Astrocyte of the spinal cord (primary cell): ENCODE measurements at places on chromosomes 12 and 14.

DNA sequence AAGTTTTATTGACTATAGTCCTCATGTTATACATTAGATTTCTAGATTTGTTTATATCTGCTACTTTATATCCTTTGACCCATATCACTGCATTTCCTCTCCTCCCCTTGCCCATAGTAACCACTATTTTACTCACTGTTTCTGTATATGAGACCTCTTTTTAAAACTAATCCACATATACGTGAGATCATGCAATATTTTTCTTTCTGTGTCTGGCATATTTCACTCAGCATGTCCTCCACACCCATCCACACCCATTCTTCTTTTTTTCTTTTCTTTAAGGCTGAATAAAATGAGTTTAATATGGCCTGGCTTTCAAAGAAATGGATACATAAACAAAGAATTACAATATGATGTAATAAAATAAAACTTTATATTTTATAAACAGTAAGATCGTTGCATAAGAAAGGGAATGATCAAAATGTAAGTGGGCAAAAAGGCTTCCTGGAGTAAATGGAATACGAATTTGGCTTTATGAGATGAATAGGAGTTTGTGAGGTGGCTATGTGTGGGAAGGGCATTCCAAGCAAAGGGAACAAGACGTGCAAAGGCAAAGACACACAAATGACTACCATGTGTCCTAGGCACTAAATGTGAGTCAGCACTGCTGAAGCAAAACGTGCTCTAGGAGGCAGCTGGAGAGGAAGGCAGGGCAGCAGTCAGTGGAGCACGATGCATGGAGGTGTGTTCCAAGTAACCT, 53.2 kb upstream of the HIF1A start:
- DNase-seq, result no peak

GRCh38 chr12:93831374-93831773, 154.2 kb downstream of the CRADD start:
- no peak for DNase-seq

DNA sequence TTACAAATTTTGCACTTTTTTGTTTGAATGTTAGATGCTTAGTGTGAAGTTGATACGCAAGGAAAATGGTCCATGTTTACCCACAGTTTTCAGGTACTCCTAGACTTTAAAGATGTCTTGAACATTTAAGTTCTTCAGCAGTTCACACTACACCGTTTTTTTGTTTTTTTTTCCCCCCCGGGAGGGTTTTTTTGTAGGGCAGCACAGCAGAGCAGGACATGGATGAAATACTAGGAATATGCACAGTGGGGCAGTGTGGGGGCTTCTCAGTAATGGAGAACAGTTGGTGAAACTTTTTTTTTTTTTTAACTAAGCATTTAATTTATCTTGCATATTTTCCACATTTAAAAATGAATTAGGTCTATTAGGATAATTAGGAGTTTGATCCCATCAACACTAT, 4.9 kb downstream of the RAN start:
- DNase-seq, result no peak

DNA sequence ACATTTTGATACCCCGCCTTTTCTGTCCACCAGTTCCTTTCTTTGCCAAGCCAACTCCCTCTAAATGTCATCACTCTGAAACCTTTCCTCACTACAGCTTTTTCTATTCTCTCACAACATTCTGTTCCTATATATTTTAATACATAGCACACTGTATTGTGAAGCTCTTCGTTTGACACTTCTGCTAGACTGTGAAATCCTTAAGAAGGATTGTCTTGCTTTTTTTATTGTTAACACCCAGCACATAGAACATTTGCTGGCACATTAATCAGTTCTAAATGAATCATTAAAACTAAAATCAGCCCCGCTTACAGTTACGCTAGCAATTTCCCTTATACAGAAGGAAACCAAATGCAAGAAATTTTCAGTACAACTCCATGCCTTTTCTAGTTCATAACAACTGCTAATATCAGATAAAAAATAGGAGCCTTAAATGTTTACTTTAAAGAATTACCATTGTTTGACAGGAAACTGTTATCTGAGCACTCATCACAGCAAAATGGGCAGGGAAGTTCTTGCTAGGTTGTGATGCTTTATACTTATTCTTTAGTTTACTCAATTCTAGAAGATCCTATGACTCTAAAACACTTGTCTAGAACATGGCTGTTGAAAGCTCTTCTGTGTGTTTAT, 93.5 kb downstream of the PPP1R12A start:
- no peak for DNase-seq

DNA sequence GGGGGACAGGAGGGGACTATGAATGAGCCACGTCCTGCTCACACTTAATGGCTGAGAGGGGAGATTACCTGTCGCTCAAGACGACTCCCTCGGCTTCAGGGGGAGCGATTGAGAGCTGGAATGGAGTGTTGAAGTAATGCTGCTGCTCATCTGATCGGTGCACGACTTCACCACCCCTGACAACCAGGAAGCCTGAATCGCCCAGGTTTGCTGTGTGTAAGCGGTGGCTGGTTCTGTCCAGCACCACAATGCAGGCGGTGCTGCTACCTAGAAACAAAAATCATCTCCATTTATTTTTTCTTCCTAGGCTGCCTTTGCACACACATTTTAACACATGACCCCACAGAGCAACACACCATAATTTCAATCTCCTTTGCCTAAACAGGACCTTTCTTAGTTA, 37.3 kb downstream of the PPTC7 start:
- no peak for DNase-seq

GRCh38 chr14:50530358-50530757, 2.0 kb downstream of the MAP4K5 start:
- DNase-seq, result peak; percentile 52

DNA sequence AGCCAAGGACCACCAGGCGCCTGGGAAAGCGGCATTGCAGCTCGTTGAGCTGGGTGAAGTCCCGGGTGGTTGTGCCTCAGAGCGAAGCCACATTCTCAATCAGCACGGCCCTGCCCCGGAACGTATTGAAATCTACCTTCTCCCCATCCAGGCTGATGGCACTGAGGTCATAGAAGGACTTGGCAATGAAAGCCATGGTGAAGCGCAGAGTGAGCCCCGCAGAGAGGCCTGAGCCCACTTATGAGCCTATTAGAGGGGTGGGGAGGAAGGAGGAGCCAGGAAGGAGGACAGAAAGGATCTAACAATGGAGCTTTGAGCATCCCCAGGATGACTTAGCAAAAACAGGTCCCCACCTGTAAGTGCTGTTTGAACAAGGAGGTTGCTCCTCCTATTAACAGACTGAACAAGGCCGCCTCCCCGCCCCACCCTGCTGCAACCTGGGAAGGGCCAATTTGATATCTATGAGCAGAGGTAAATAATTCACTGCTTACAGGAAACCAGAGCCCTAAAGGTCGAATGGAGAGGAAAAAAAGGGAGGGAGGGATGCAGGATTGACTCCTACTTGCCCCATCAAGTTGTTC, at the start of gene GPX2:
GPX2 (minus strand) TSS at position 215 of the 581 bp plus-strand sequence; CDS start at position 196, 19 bp downstream.
- no peak for DNase-seq

- DNase-seq, result no peak
Measured at GRCh38 chr12:2667716-2668440, 126.9 kb upstream of the FKBP4 start.

- no peak for DNase-seq
Measured at GRCh38 chr14:22535126-22535525, 53.9 kb downstream of the DAD1 start.

DNA sequence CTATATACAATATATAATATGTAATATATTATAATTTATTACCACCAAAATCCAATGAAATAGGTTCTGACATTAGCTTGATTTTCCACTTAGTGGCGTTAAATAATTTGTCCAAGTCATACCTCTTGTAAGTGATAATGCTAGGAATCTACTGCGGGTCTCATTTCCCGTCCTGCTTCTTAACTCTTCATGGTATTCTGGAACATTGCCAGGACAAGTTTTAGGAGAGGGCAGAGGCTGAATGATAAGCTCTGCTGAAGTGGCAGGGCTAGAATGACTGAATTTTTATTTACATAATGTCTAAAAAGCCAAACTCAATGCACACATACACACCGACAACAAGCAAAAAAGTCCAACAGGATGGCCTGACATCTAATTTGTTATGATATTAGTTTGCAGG, 70.4 kb upstream of the PTPRQ start:
- DNase-seq, result no peak

DNA sequence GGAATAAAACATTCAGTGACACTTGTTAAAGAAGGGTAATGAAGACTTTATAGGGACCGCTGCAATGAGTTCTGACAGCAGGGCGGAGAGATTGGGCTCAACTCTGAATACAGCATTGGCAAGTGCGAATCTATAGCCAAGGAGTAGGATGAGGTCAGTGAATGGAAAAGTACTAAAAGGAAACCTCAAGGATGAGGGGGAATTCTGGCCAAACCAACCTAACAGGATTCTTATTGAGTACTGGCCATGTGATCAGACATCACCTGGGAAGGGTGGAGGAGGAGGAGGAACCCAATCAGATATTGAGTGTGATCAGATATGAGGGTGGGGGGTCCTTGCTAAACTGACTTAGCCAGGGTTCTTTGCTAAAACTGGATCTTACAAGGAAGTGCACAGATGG, 31.0 kb downstream of the DRAM1 start:
- DNase-seq, result no peak

DNA sequence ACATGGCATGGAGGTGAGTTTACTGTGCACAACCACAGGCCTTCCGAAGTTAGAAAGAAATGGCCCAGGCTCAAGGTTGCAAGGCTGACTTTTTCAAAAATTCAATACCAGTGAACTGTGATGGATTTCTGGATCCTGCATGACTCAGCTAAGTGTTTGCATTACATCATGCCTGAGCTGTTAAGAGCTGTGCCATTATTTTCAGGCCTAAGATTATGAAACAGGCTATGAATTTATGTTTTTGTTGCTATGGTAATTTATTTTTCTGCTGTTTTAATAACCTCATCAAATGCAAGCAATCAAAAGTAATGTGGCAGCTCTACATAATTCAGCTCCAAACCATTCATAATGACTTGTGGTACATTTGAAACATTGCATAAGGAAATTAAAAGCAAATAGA, 457.7 kb upstream of the TMEM132C start:
- DNase-seq, result peak; percentile 88

GRCh38 chr12:39125566-39125965, 220.2 kb upstream of the CPNE8 start:
- DNase-seq, result no peak

- DNase-seq, result no peak
Measured at GRCh38 chr14:81534510-81535074, 939 bp upstream of the SEL1L start.

GRCh38 chr14:85333313-85333712, 196.6 kb upstream of the FLRT2 start:
- peak; percentile 41 for DNase-seq

DNA sequence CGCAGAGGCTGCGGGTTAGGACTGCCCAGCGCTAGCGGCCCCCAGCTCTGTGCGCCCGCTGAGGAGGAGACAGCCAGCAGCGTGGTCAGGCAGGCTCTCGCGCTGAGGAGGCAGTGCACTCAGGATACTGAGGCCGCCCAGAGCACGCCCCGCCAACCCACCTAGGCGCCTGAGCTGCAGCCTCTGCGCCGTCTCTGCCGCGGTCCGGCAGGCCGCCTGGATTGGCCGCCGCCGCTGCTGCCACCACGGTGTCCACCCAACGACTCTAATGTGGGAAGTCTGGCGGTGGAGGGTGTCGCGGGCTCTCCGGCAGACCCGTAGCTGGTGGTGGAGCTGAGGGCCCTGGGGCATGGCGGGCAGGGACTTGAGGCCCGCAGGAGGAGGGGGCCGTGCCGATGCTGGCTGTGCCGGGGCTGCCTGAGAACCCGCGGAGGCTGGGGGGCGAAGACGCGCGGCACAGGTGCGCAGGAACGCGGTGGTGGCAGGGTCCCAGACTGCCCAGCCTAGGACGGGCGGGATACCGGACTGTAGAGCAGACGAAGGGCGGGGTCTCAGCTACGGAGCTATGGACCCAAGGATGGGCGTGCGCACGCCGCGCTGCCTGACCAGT, 69.9 kb downstream of the ASCL4 start:
- no peak for DNase-seq

DNA sequence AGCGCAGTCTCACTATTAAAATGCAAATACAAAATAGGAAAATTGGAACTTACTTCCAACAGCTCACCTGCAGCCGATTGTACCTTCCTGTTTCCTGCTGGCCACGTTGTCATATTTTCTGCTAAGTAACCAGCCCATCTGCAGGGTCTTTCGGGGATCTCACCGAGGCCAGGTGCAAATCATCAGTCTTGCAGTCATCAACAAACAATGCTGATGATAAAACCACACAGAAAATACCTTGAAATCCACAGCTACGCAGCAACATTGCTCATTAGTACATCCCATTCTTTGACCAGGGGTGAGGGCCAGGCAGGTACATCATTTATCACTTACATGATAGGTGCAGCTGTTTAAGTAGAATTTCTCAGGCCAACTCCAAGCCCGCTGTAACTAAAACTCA, 406.9 kb downstream of the TMEM121 start:
- DNase-seq, result no peak

DNA sequence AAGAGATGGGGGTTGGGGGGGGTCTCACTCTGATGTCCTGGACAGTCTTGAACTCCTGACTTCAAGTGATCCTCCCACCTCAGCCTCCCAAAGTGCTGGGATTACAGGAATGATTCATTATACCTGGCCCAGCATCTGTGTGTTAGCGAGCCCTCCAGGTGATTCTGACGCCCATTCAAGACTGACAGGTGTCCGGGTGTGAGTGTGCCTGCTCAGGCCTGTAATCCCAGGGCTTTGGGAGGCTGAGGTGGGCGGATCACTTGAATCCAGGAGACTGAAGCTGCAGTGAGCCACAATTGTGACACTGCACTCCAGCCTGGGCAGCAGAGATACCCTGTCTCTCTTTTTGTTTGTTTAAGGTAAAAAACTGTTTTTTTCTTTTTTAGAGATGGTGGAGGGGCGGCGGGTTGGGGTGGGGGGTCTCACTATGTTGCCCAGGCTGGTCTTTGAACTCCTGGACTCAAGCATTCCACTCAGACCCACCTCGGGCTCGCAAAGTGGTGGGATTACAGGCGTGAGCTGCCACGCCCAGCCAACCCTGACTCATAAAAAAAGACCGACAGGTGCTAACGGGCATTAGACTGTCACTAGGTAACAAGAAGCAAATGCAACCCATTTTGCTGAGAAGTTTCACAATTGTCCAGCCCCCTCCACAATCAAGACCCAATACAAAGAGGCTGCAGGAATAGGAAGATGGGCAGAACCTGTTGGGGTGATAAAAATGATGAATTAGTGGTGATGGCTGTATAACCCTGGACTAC, 4.7 kb downstream of the VSIG10 start:
- DNase-seq, result no peak

DNA sequence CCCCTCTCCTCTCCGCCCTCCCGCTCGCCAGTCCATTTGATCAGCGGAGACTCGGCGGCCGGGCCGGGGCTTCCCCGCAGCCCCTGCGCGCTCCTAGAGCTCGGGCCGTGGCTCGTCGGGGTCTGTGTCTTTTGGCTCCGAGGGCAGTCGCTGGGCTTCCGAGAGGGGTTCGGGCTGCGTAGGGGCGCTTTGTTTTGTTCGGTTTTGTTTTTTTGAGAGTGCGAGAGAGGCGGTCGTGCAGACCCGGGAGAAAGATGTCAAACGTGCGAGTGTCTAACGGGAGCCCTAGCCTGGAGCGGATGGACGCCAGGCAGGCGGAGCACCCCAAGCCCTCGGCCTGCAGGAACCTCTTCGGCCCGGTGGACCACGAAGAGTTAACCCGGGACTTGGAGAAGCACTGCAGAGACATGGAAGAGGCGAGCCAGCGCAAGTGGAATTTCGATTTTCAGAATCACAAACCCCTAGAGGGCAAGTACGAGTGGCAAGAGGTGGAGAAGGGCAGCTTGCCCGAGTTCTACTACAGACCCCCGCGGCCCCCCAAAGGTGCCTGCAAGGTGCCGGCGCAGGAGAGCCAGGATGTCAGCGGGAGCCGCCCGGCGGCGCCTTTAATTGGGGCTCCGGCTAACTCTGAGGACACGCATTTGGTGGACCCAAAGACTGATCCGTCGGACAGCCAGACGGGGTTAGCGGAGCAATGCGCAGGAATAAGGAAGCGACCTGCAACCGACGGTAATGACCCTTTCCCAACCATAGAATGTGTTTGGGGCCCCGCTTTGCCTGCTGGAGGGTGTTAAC, 615 bp downstream of the CDKN1B start:
- DNase-seq, result peak; percentile 22
